CD4-positive, CD25-positive, alpha-beta regulatory T cell (primary cell): ENCODE measurements at places on chromosomes 1 and 21. TPM values are rescaled to one million over a fixed set of nuclear protein-coding genes. Genes with fewer than 3 reads are reported as not detected.

DNA sequence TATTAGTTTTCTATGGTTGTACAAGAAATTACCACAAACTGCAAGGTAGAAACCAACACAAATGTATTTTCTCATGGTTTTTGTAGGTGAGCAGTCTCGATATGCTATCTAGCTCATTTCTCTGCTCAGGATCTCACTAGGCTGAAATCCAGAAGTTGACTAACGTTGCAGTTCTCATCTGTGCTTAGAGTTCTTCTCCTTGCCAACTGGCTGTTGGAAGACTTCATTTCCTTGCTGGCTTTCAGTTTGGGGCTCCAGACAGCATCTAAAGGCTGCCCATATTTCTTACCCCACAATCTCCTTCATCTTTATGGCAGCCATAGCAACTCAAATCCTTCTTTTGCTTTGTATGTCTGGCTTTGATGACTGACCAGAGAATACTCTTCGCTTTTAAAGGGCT, 362.6 kb upstream of the ADGRL4 start:
- DNase-seq, result no peak

GRCh38 chr1:25140073-25140797, 92.1 kb downstream of the SYF2 start:
- DNase-seq, result no peak

- DNase-seq, result no peak
Measured at GRCh38 chr1:184409011-184409410, 22.2 kb downstream of the C1orf21 start.

DNA sequence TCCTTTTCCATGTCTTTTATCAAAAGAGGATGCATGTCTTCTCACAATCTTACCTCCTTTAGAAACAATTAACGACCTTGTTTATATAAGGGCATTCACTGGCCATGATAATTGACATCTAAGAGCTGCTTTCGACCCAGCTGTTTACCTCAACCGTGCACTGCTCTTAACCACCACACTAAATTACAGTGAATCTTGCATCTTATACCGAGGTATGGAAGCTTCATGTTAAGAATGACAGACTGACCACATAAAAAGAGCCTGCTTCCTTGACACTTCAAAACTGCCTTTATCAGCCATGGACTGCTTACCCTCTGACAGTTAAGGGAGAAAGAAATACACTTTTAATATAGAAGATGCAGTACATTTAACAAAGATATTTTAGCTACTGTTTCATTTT, 301.7 kb upstream of the LYPLAL1 start:
- DNase-seq, result no peak

GRCh38 chr1:203911806-203912205, 50.4 kb downstream of the SNRPE start:
- no peak for DNase-seq

DNA sequence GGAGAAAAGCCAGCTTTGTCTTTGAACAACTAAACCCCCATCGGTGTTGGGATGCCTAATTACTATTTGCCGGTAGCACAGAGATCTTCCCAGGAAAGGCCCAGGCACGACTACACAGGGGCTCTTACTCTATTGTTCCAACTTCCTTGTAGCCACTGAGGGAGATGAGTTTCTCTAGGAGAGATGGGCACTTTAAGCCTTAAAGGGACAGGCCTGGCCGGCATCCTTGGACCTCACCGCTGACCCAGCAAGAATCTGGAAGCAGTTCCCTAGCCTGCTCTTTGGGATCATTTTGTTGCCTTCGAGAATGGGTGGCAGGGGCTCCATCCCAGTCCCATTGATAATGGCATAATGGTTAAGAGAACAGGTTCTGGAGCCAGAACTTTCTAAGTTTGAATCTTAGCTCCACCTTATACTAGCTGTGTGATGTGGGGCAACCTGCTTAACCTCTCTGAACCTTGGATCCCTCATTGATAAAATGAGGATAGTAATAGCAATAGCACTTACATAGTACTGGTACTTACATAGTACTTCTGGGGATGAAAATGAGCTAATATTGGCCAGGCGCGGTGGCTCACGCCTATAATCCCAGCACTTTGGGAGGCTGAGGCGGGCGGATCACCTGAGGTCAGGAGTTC, 239.1 kb upstream of the TMEM51 start:
- DNase-seq, result no peak

C1QB gene
- not detected for polyA plus RNA-seq

ZZZ3 gene
- 39.4 TPM for polyA plus RNA-seq

CNST gene
- 54.4 TPM for polyA plus RNA-seq

PLA2G2F gene
- not detected for polyA plus RNA-seq

SPRR5 gene
- not detected for polyA plus RNA-seq

SLC5A9 gene
- not detected for polyA plus RNA-seq

SERINC2 gene
- polyA plus RNA-seq, result not detected

LCE6A gene
- not detected for polyA plus RNA-seq

SPRR2E gene
- not detected for polyA plus RNA-seq
